ENCODE measurements at places on chromosomes 12 and 14. TPM values are rescaled to one million over a fixed set of nuclear protein-coding genes. Genes with fewer than 3 reads are reported as not detected.

The KRT82 gene
- total RNA-seq: not detected

The SYNDIG1L gene
- not detected for total RNA-seq

The GNS gene
- 63.0 TPM for total RNA-seq

The VDR gene
- total RNA-seq: 3.5 TPM

The CYP46A1 gene
- 0.11 TPM for total RNA-seq

The ERP29 gene
- 145 TPM for total RNA-seq

The TPH2 gene
- total RNA-seq: not detected

The C14orf39 gene
- not detected for total RNA-seq

The C1QL4 gene
- 5.8 TPM for total RNA-seq

All from A549 treated with dexamethasone at 1 μM for 4 hours (cell line).